Fibroblast of skin of scalp (primary cell): ENCODE measurements at places on chromosomes 5 and 9.

GRCh38 chr9:101485924-101486692, 47.5 kb upstream of the RNF20 start:
- DNase-seq, result peak; percentile 55

DNA sequence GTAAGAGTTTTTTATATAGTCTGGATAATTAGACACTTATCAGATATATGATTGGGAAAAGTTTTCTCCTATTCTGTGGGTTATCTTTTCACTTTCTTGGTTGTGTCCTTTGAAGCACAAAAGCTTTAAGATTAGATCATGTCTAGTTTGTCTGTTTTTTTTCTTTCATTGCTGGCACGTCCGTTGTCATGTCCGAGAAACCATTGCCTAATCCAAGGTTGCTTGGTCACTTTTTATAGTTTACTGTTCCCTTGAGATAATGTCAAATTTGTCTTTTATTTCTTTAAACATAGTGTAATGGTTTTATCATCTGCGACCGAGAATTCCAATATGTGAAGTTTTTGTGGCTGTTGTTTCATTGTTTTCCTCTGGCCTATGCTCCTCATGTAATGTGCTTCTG, 28.8 kb downstream of the GARNL3 start:
- no peak for DNase-seq

DNA sequence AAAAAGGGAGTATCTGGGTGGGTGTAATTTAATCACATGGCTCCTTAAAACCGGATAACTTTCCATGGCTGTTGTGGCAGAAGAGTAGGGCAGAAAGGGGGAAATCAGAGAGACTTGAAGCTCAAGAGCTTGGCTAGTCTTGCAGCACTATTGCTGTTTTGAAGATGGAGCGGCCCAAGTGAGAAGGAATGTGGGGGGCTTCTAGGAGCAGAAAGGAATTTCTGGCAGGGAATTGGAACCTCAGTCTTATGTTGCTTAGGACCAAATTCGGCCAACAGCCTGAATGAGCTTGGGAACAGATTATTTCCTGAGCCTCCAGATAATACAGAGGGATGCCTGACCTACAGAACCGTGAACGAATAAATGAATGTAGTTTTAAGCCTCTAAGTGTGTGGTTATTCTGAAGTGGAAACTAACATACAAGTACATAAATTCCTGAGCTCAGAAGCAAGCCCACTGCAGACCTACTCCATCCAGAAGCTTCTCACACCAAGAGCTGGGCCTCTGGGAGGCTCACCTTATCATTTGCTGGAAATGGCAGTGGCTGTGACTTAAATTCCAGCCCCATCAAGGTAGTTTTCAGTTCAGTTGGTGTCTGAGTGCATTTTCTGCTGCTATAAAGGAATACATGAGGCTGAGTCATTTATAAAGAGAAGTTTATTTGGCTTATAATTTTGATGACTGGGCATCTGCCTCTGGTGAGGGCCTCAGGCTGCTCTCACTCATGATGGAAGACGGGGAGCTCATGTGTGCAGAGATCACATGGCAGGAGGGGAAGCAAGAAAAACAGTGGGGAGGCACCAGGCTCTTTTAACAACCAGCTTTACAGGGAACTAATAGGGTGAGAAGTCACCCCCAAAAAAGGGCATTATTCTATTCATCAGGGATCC, 15.3 kb upstream of the TMEM174 start:
- no peak for DNase-seq

DNA sequence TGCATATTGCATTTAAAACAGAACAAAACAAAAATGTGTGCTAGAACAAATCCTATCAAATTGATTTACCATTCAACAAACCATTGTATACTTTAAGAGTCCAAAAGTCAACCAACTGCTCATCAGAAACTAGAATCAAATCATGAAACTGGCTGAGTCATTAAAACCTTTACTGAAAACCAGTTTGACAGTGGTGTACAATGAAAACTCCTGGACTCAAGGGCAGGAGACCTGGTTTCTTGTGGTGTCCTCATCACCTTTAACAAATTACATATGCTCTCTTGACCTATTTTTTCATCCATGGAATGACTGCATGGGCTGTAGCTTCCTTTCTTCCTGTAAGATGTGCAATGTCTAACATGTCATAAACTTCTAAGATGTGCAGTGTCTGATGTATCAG, 315.3 kb upstream of the SLC30A5 start:
- no peak for DNase-seq

DNA sequence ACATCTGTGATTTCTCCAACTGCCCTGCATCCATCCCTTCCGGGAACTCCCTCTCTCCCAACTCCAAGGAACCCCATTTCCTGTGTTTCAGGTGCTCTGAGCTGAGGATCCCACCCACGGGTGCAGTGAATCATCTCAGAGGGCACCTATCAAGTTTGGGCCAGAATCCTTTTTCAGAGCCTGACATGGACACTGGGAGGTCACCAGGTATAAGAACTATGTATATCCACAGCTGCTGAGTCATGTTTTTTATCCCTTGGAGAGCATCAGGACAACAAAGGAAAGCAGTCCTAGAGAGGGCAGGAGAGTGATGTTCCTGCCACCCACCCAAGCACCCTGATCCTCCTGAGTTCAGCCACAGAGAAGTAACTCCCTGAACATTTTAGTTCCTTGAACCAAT, 3.8 kb downstream of the MED27 start:
- DNase-seq, result no peak

DNA sequence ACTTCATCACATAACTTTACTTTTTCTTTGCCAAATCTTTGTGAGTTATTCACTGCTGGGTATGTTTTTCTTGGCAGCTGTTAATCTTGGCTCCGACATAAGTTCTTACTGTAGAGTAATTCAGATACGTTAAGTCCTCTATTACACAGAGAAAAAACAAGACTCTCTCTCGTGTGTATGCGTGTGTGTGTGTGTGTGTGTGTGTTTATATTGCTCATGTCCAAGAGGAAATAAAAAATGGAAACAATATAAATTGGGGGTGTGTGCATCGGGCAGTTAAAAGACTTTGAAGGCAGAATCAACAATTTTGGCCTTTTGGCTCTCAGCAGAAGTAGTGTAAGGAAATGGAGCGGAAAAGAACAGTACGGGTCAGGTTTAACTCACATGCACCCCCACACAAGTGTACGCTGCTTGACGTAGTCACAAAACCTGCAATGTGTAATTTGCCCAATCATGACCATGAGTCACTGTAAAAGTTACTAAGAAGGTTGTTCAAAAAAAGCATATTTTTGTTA, 67.2 kb upstream of the IFNE start:
- DNase-seq, result peak; percentile 98

- peak; percentile 30 for DNase-seq
Observed at GRCh38 chr9:84121991-84122523, 141.5 kb downstream of the RMI1 start.
